NCI-H2081 (cell line): ENCODE measurements at places on chromosomes 2 and 18.

GRCh38 chr2:191446910-191447309 is 201.7 kb downstream of the MYO1B start:
- no peak for DNase-seq

DNA sequence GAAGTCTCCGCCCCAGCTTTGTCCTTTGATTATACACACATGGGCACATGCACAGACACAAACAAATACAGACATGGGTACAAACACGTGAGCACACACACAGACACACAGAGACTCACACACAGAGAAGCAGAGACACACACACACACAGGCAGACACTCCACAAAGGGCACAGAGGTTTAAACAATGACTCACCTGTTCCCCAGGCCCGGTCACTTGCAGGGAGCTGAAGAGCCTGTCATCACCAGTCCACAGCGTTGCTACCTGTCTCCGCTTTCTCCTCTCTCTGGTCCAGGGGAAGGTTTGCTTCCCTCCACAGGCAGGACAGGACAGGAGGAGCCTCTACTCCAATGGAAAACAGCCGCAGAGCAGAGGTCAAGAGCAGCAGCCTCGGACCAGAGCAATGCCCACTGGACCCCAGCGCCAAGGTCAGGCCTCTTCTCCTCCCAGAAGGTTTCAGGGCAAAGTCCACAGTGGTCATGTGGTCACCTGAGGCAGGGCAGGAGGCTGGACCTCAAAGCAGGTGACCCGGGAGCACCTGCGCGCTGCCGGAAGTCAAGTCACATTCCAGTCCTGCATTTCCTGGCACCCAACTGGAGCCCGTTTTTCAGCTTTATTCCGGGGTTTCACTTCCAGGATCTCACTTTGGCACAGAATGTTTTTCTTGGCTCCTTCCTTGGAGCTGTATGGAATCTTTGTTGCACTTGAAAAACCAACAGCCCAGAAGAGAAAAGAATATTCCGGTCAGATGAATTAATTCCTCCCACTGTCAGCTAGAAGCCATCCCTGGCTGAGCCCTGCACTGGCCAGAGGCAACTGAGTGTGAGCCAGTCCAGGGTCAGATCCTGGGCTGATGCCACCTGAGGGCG is at the start of gene RAB17:
Gene RAB17, minus strand, starts transcription at position 463 of the 869 bp plus-strand sequence. CDS start 4,580 bp downstream, outside the sequence.
- peak; percentile 65 for DNase-seq

GRCh38 chr2:59974051-59974766 is 579.2 kb downstream of the BCL11A start:
- no peak for DNase-seq

GRCh38 chr2:181810823-181811695 is 80.5 kb upstream of the ITPRID2 start:
- peak; percentile 26 for DNase-seq

GRCh38 chr2:230910546-230911177 is 14.4 kb downstream of the GPR55 start:
- DNase-seq = no peak

GRCh38 chr2:213316001-213316735 is 31.9 kb downstream of the SPAG16 start:
- DNase-seq = peak; percentile 42

DNA sequence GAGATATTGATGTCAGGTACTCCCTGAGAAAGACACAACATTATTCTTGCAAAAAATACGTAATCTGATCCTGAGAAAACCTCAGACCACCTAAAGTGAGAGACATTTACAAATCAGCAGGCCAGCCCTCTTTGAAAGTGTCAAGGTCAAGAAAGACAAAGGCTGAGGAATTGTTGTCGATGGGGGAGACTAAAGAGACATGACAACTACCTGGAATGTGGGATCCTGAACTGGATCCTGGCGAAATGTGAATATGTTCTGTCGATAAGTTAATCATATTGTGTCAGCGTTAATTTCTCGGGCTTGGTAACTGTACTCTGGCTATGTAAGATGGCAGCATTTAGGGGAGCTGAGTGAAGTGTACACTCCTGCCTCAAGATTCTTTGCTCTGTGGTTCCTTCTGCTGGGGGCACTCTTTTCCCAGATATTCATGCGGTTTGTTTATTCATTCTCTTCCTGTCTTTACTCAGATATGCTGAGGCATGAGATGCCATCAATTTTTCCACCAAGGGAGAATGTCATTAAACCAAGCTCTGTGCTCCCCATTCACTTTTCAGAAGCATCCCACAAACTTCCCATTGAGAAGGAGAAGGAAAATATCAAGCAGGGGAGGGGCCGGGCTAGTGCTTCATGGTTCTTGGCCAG is 154.9 kb downstream of the CAPN13 start:
- no peak for DNase-seq

DNA sequence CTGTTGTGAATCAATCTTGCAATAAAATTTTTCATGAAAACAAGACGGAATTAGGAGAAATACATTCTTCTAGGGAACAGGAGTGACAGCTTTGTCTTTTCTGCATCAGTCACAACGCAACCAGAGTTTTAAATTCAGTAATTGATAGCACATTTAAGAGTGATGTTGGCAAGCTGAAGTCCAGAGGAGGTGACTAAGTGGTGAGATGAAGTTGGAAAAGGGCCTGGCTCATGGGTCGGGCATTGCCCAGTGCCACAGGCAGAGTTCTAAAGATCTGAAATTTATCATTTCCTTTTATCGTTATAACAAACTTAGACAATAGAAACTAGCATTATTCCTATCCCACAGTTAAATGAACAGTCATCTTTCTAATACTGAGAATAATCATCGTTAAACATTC is 764.6 kb upstream of the ZEB2 start:
- DNase-seq = no peak

GRCh38 chr2:186962085-186962747 is 113.2 kb upstream of the ZSWIM2 start:
- DNase-seq = no peak

DNA sequence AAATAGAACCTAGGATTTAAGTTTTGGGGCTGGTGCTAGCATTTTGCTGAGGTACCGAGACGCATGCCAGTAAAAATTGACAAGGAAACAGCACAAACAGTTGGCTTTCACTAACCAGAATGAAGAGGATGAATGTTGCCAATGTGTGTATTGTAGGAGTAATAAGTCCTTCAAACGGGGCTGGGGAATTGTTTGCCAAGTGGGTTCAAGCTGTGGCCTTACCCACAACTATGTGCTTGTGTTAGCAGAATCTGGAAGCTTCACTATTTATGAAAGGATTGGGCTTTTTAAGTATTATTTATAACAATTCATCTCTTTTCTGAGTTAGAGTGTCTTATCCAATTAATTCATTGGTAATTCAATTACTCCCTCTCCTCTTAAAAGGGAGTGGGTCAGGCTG is 15.0 kb upstream of the KIF5C start:
- DNase-seq = no peak

- DNase-seq = no peak
These were observed 151.8 kb downstream of the MGAT5 start for GRCh38 chr2:134405611-134406081.

DNA sequence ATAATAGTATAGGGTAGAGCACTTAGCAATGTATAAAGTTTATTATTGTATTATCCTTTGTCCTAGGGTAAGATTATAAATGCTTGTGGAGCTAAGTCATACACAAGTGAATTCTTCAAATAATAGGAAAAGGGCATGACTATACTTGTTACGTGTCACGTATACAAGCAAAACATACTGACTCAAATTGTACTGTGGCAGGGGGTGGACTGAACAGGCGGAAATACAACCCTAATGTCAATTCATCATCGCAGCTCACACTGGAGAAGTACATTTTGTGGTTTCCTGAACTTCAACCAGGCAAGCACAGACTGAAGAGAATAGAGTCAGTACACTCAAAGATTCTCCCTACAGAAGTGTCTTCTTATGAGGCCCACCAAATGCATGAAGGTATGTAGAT is 201.0 kb downstream of the MBD2 start:
- DNase-seq = no peak
